ENCODE measurements at places on chromosomes 2 and 18.
A peak's percentile ranks its signal among the peaks of the same experiment; 100 is the strongest.

DNA sequence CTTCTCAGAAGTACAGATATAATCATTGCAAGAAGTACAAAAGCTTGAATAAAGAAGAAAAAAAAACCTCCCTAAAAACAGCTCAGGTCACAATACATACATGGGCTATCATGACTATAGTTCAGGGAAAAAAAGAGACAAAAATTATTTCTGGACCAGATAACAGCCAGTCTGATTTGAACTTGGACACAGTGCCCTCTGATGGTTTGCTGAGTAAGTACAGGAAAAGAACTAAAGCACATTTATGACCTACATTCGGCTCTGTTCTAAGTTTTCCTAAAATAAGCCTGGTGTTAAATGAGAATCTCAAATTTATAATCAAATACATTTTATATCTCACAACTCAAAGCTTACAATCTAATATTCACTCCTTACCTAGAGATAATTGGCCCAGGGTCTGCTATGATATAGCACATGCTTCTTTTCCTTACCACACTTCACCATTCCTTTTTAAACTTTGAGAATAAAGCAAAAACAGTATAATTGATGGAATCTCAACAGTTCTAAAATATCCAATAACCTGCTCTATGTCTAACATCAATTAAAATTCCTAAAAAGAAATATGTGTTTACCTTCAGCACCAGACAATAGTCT, 81.1 kb downstream of the RAPH1 start:
- peak; percentile 52 for DNase-seq

DNA sequence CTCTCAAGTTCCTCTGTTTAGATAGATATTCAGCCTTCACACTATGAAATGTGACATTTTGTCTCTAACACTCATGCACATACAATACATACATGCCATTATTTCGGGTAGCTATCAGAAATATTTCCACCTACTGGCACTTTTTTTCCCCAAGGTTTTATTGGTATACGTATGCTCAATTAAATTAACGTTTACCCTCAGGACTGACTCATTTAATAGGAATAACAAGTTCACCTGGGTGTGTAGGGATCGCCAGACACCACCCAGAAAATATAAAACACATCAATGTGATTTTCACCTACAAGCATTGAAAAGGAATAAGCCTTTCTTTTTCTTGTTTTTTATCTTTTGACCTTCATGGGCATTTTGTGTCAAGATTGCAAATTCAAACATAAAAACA, 138.5 kb upstream of the EPAS1 start:
- no peak for DNase-seq

DNA sequence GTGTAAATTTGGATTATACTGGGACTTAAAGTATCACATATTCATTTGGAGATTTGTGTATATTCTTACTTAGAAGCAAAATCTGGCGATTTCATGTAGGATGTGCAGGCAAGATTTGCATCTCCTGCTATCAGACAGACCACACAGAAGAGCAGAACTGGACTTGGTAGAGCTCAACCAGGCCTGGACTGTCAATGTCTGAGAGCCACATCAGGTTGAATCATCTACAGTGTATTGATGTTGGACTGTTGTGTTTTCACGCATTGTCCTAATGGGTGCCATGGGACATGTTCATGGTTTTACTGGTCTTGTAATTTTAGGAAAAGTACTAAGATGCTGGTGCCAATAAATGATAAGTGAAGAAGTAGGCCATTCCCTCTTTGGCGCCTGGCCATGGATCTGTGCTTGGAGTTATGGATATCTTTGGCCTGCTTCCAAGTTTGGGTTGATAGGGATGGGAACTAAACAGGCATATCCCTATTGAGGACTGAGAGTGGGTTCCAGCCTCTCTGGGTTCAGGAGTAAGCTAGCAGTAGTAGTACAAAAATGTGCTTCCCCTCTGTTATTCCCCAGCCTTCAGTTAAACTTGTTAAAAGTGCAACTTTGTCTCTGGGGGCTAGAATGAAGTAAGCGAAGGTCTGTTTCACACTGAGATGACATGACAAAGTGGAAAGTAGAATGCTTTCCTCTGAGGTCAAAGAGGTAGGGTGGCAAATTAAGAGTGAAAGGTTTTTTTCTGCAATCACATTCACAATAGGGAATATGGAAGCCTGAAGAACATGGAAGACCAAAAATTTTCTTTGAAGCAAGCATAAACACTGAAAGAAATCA, 49.2 kb upstream of the NEMP2 start:
- no peak for DNase-seq

- no peak for DNase-seq
Observed at GRCh38 chr2:16290311-16291020, 350.1 kb downstream of the MYCN start.

DNA sequence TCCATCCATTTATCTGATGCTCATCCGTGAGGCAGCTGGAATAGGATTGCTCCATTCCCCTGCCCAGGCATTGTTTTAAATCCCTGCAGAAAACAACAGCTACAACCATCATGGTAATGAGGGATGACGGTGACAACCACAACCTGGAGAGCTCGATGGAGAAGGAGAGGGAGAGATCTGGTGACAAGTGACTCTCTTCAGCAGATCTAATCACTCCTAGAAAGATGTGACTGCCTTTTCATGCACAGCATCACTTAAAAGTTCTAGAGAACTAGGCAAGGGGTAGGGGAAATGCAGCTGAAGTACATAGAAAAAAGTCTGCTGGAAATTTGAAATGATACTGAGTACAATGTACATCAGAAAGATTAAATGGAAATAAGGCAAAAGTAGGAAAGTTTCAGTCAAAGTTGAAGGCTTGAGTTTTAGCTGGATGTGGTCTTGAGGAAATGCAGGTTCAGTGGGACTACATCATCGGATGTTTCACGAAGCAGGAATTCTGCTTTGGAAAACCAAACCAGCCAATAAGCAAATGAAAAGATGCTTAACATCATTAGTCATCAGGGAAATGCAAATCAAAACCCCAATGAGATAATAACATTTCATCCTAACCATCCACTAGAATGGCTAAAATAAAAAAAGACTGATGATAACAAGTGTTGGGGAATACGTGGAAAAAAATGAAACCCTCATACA, 6.8 kb upstream of the ARHGAP25 start:
- no peak for DNase-seq

GRCh38 chr2:105756435-105756834, 11.7 kb downstream of the NCK2 start:
- no peak for DNase-seq

- no peak for DNase-seq
Observed at GRCh38 chr2:98472961-98473746, 28.5 kb downstream of the INPP4A start.

DNA sequence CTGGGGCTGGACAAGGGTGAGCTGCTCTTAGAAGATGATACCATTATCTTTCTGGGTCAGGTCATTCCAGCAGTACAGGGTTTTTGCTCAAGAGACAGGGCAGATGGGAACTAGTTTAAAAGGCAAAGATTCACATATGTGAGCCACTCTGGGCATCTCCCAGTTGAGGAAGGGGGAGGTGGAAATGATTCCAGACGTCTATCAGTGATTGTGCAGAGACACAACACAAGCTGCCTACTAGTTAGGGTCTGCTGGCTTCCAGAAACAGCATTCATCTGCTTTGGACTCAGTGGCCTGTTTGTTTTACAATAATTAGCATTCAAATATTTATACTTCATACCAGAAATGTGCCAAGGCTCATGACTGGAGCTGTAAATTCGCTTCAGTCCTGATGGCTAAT, 32.3 kb downstream of the ST6GAL2 start:
- DNase-seq, result no peak

GRCh38 chr18:60157810-60158209, 214.8 kb downstream of the MC4R start:
- DNase-seq, result no peak

- DNase-seq, result no peak
Observed at GRCh38 chr2:158775273-158776027, 19.7 kb upstream of the DAPL1 start.

GRCh38 chr2:46831051-46831868, 84.3 kb downstream of the MCFD2 start:
- no peak for DNase-seq

- DNase-seq, result peak; percentile 21
Observed at GRCh38 chr2:128754246-128754724, 435.6 kb upstream of the HS6ST1 start.

GRCh38 chr2:187364696-187365095, 83.4 kb downstream of the CALCRL start:
- DNase-seq, result no peak

DNA sequence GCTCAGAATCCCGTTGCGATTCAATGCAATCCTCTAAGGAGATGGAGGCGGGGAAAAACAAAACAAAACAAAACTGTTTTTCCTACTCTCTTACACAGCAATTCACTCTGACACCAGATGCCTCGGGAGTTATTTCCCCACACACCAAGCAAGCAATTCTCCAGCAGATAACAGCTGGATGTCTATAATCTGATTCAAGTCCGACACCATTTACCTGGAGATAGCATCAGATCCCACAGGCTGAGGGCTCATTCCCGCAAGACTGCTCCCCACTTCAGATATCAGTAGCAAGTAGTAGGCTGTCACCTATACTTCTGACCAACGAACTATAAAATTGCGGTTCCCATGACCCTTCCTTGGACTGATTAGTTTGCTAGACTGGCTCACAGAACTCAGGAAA, 58.7 kb downstream of the DTNB start:
- DNase-seq, result no peak

- no peak for DNase-seq
Observed at GRCh38 chr2:196290569-196290968, 119.2 kb upstream of the STK17B start.

DNA sequence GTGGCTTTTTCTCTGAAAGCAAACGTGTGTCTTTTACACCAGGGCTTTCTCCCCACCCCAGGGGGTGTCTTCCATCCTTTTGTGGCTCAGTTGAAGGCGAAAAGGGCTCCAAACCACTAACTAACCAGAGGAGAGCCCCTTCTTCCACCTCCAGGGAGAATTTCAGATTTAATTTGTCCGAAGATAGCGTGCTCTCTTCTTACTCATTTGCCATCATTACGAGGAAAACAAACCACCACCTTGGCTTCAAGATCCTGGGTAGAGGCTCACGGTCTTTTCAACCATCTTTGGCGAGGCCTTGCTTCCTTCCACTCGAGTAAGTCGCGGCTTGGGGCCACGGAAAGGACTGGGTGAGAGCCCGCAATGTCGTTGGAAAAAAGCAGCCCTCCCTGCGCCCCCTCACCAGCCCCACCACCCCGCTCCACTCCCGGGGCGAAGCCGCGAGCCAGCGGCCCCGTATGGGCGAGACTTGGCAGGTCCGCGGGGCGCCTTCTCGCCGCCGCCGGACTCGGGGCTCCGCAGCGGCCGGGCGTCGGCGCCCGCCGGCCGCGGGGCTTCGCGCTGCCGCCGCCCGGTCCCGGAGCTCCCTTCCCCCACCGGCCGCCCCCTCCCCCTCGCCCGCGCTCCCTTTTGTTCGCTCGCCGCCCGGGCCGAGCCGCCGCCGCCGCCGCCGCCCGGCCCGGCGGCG, 1.7 kb upstream of the ZNF532 start:
- peak; percentile 30 for DNase-seq

DNA sequence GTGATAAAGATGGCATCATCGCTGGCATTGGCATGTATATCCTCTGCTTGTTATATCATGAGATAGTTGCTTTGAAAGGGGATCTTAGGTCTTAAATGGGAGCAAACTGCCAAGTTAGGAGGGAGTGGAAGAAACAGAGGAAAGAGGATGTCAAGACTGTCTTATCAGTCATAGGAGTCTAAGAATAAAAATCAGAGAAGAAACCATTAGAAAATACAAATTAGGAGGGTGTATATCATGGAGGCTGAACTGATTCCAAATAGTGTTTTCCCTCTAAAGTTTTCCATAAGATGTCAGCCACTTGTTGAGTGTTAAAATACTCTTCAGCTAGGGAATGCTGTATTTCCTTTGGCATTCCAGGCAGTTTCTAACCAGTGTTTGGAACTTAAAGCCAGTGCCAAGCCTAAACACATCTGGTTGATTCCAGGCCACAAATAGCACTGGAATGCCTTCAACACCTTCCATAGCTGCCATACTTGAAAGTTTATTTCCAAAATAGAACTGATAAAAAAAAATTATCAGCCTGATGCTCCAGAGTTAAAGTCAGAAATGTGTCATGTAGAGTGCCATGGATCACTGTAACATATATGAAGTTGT, 129.4 kb downstream of the ZEB2 start:
- no peak for DNase-seq

GRCh38 chr18:36744261-36744876, 84.4 kb downstream of the TPGS2 start:
- DNase-seq, result no peak

GRCh38 chr2:206368933-206369569, 74.3 kb upstream of the ADAM23 start:
- DNase-seq, result no peak

- DNase-seq, result no peak
Observed at GRCh38 chr2:232406556-232407310, at the start of gene ALPG. Gene ALPG, plus strand, starts transcription at chr2:232406844. Its CDS starts 51 bp downstream, at chr2:232406895.

DNA sequence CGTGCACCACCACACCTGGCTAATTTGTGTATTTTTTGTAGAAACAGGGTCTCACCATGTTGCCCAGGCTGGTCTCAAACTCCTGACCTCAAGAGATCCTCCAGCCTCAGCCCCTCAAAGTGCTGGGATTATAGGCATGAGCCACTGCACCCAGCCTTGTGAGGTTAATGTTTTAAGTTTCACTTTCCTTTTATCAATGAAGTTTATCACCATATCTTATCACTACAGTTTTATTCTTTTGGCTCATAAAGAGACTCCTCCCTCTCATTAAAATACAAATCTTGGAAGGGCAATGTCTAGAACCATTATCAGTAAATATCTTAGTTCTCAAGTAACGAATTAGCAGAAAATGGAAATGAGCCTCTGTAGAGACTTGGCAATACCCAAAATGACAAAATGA, 173.8 kb downstream of the BCL11A start:
- no peak for DNase-seq

- DNase-seq, result no peak
Observed at GRCh38 chr2:222774941-222775340, 85.9 kb upstream of the ACSL3 start.

- no peak for DNase-seq
Observed at GRCh38 chr2:3130889-3131635, 246.6 kb downstream of the EIPR1 start.

- DNase-seq, result no peak
Observed at GRCh38 chr2:83340424-83340823, 1118.7 kb downstream of the SUCLG1 start.

- DNase-seq, result no peak
Observed at GRCh38 chr2:201790291-201790690, 9.6 kb upstream of the ALS2 start.

DNA sequence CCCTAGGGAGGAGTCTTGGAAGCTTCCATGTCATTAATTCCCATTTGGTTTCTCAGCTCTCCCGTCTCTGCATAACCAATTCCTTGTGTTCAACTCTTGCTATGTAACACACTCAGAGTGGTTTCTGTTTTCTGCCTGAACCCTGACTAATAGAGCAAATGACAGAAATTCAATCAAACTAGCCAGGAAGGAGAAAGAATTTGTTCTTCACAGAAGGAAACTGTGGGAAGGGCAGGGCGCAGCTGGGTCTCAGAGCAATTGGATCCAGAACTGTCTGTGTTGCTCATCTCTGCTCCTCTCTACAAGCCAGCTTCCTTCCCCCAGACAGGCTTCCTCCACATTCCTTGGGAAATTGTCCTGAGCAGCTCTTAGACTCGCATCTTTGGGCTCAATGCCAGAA, 269.8 kb downstream of the TNS1 start:
- DNase-seq, result no peak
